ENCODE measurements at places on chromosomes 1 and 21.
A peak's percentile ranks its signal among the peaks of the same experiment; 100 is the strongest.

DNA sequence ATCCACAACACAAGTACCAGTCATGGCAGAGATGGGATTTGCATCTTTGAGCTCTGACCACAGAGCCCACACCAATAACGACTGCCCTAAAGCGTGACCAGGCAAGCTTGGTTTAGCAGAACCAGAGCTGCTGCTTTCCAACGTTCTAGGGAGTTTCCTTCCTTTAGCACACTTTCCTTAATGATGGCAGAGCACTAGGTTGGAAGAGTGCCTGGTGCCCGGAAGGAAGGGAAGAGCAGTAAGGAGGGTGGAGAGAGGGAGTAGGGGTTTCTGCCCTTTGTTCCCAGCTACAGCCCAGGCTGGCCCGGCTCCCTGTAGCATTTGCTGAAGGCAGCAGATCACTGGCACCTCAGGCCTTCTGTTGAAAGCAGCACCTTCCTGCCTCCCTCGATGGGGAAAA is 6.1 kb upstream of the EVA1C start:
- DNase-seq = no peak

- DNase-seq = no peak
Observed at GRCh38 chr1:113980110-113980509, 836 bp downstream of the OLFML3 start.

GRCh38 chr21:44686843-44687561 is 5.0 kb upstream of the KRTAP12-1 start:
- no peak for DNase-seq

- no peak for DNase-seq
Observed at GRCh38 chr1:48223366-48224240, 1.1 kb downstream of the SLC5A9 start.

- DNase-seq = peak; percentile 78
Observed at GRCh38 chr21:45555557-45556301, 13.5 kb upstream of the SLC19A1 start.

GRCh38 chr1:21045351-21045750 is 131.3 kb downstream of the EIF4G3 start:
- no peak for DNase-seq

DNA sequence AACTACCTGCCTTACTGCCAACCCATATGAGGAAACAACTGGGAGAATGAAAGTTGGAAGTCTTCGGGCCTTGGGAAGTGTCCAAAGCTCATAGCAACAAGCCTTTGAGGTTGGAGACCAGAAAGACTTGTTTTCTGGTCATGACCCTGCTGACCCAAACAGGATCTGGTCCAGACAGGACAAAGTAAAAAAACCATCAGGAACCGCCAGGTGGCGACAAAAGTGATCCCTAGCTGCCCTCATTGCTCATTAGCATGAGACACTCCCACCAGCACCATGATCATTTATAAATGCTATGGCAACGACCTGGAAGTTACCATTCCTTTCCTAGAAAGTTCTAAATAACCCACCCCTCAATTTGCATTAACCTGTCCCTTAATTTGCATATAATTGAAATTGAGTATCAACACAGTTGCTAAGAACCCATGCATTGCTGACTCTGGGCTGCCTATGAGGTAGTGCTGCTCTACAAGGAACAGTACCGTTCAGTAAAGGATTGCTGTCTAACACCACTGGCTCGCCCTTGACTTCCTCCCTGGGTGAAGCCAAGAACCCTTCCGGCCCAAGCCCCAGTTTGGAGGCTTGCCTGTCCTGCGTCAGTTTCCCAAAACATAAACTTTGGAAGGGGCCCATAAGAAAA is 89.0 kb downstream of the URB2 start:
- peak; percentile 25 for DNase-seq

DNA sequence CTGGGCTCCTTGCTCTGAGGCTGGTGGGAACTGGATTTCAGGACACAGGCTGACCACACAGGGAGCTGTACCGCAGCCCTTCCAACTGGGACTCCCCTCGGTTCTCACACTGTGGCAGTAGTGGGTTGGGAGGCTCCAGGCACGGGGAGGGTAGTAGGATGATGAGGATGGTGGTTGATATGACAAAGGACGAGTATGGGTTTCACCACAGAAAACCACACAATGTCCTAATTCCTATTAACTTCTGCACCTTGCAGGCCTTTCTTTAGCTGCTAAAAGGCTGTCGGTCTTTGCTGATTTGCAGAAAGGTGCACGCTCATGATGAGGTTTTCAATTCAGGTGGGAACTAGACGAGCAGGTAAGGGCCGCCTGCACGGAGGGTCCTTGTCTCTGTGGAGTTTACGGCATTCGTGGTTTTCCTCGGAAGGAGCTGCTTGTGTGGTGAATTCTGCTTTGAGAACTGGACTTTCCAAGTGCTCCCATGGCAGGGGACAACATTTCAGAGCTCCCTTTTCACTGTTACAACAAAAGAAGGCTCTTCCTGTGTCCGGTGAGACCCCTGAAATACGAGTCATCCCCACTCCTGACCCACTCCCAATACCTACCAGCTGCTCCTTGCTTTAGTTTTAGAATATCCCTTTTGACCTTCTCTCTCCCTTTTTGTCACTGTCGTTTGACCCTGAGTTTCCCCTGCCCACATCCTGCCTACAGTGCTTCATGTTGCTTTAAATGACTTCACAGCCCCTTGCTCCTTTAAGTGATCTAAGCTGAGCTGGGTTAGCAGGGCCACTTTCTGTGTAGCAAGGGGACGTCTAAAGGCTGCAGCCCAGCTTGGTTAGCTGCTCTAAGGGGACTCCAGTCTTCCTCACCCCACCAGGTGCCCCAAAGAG is 125.1 kb downstream of the MRPS6 start:
- DNase-seq = no peak

DNA sequence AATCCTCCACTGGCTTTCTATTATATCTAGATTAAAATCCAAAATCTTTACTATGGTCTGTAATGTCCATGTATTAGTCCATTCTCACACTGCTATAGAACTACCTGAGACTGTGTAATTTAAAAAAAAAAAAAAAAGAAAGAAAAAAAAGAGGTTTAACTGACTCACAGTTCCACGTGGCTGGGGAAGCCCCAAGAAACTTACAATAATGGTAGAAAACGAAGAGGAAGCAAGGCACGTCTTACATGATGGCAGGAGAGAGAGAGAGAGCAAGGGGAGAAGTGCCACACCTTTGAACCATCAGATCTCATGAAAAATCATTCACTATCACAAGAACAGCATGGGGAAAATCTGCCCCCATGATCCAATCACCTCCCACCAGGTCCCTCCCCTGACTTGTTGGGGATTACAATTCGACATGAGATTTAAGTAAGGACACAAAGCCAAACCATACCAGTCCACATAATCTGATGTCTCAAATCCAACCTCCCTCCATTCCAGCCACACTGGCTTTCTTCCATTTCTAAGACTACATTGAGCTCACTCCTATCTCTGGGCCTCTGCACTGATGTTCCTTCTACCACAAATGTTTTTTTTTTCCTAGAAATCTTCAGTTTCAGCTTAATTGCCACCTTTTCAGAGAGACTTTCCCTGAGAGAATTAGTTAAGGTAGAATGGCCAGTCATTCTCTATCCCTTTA is 92.4 kb downstream of the EIF4G3 start:
- no peak for DNase-seq
